Left hindlimb (tissue), 1 donor: ENCODE measurements at places on chromosomes 5 and 9.

- no peak for DNase-seq
These were observed at the start of gene SLC4A9 for GRCh38 chr5:140360101-140360500. Gene SLC4A9 (plus strand): TSS chr5:140360194. CDS start chr5:140360237, 43 bp downstream.

DNA sequence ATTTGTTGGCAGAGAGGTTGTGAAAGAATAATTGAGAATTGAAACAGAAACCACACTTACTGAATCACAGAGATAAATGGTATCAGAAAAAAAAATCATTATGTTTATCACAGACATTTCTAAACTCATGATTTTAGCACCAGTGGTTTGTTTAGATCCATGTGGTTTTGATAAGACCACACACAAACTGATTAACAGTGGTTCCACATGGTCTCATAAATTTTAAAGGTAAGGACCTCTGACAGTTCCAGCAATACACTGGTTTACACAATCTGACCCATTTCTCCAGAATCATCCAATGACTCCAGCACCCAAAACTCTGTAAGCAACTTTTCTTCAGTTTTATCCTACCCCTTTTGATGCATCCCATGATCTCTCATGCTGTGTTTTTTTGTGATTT is 261.2 kb downstream of the ANXA1 start:
- DNase-seq: no peak

- DNase-seq: peak; percentile 86
These were observed 1.1 kb downstream of the LURAP1L start for GRCh38 chr9:12775679-12776512.

DNA sequence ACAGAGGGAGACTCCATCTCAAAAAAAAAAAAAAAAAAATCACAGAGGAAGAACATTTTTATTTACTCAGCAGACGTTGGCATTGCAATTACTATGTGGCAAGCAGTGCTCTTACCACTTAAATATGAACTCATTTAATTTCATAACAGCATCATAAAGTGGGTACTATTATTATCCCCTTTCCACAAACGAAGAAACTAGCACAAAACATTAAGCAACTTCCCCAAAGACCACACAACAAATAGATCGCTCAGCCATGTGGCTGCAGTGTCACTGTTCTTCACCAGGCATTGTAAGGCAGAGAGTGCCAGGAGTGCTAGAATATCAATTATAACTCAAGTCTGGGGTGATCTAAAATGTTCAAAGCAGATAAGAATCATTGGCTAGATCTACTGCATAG is 69.8 kb upstream of the PLPP6 start:
- no peak for DNase-seq

GRCh38 chr5:65329266-65329665 is 152.5 kb downstream of the ADAMTS6 start:
- DNase-seq: peak; percentile 42

GRCh38 chr5:15691521-15691920 is 191.5 kb downstream of the FBXL7 start:
- DNase-seq: no peak

- peak; percentile 73 for DNase-seq
These were observed 6.1 kb upstream of the ANGPTL2 start for GRCh38 chr9:127128341-127129072.

DNA sequence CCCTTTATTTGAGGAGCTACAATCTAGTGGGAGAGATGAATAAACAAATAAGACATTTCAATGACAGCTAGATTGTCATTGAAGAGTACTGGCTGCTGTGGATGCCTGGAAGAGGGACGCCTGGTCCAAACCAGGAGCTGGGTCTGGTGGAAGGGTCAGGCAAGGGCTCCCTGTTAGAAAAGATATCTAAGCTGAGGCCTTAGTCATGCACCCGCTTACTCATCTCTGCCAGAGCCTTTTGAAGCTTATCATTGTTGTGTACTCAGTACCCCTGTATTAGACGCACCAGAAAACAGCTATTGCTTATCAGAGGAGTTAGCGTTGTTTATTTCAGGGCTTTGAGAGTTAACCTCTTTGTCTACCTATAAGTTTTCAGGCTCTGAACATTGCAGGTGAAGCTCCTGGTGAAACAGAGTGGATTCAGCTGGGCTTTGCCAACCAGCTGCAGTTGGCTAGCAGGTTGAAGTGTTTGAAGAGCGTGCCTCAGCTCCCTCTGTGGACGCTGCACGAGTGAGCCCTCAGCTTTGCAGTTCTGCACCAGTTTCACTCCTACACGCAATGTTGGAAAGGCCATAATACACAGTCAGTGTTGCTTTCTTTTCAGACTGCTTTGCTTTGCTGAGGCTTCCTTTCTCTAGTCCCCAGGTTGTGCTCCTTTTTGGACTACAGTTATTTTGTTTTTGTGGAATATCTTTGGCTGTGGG is 5.6 kb upstream of the GPR151 start:
- no peak for DNase-seq

GRCh38 chr9:68500457-68501381 is 40.0 kb downstream of the TMEM252 start:
- DNase-seq: no peak

DNA sequence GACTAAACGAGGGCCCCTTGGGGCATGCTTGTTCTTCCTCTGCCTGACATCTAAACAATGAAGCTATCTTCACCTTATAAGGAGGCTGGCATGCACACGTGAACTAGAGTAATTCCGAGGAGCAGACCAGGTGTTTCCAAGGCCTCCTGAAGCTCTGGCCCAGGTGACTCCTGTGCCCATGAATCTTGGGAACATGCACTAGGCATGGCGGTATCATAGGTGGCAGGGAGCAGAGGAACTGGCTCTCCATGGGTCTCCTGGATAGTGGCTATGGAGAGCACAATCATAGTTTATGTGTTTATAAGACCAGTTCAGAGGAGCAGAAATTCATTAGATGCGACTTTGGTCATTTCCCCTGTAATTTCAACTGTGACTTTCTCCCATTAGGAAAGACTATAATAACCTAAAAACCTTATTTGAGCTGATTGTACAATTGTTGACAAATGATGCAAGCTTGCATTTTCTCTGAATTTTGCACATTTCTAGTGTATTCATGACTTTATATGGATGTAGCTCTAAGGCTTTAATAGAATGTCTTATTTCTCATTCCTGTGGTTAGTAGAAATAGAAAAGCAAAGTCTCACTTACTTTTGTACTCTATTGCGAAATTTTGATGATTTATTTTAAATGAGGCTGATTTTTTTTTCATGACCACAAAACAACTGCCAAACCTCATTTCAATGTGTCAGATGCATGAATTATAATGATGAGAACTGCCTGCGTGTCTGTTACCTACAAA is 135.3 kb upstream of the RPS23 start:
- DNase-seq: no peak

DNA sequence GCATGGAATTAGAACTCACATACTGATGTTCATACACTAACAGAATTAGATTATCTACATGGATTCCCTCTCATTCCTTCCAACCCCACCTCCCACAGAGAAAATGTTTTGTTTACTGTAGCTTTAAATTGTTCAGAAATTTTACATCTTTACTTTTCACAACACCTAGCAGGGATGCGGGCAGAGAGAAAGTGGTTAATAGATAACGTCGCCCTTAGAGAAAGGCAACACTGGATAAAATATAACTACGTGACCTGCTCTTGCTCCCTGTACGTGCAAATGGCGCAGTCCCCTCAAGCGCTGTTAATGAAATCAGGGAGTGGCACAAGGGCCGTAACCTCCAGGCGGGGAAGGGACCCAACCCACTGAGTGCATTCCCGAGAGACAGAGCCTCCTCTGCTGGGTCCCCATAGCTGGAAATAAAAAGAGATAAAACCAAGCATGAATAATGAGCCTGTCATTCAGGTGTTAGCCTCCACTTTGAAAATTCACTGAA is 125.3 kb upstream of the DAPK1 start:
- DNase-seq: no peak

- DNase-seq: no peak
These were observed 22.9 kb downstream of the ATG10 start for GRCh38 chr5:81994679-81995078.

- no peak for DNase-seq
These were observed 470.6 kb downstream of the CCDC171 start for GRCh38 chr9:16023446-16023845.

DNA sequence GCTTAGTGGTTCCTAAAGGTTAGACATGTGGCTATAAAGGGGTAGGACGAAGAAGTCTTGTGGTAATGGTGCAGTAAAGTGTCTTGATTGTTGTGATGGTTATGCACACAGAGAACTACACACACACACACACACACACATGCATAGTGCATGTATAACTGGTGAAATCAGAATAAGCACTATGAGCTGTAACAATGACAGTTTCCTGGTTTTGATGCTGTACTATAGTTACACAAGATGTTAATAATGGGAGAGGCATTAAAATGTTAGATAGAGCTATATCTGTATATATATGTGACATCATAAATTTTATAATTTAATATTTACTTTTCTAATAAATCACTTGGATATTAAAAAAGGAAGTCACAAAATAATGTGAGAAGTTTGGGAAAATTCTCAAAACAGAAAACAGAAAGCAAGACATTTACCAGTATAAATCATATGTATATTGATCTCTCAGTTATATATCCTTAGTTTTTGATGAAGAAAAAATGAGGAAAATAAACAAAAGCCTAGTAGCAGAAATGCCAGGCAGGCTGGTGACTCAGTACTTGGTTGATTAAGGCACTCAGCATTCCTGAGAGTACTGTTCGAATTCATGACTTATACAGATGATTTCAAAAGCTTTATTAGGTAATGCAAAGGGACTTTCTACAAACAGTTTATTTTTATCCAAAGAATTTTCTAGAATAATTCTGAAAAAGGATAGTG is 350.5 kb upstream of the DAB2 start:
- no peak for DNase-seq
